ENCODE measurements at places on chromosomes 11 and 22. TPM values are rescaled to one million over a fixed set of nuclear protein-coding genes. Genes with fewer than 3 reads are reported as not detected.

TIMM10 gene
- total RNA-seq, result 36.2 TPM

ARRB1 gene
- 44.6 TPM for total RNA-seq

CSKMT gene
- total RNA-seq, result 13.5 TPM

FOLR3 gene
- total RNA-seq, result not detected

SCGB1C1 gene
- not detected for total RNA-seq

PYGM gene
- total RNA-seq, result 11.6 TPM

PHF21B gene
- 1.3 TPM for total RNA-seq

MS4A6A gene
- total RNA-seq, result not detected

ACER3 gene
- total RNA-seq, result 26.2 TPM

NDUFA6 gene
- 129 TPM for total RNA-seq

Data from G401 (cell line).